ENCODE measurements at places on chromosomes 2 and 18.
A peak's percentile ranks its signal among the peaks of the same experiment; 100 is the strongest.

GRCh38 chr2:40103163-40103562 is 324.1 kb upstream of the THUMPD2 start:
- DNase-seq = no peak

DNA sequence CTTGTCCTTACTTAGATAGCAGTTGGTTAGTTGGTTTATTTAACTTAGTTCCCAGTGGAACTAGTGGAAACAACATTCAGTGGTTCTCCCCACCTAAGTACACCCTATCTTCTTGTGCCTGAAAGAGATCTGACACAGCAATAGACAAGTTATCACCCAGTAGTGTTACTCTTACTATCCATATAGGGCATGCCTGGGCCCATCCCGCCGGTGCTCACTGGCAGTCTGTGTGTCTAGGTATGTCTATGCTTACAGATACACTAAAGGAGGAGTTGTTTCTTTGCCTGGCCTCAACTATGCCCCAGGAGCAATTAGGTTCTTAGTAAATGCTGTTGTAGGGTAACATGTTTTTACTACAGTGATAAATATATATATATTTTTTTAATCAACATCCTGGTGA is 12.0 kb upstream of the NRP2 start:
- DNase-seq = no peak

DNA sequence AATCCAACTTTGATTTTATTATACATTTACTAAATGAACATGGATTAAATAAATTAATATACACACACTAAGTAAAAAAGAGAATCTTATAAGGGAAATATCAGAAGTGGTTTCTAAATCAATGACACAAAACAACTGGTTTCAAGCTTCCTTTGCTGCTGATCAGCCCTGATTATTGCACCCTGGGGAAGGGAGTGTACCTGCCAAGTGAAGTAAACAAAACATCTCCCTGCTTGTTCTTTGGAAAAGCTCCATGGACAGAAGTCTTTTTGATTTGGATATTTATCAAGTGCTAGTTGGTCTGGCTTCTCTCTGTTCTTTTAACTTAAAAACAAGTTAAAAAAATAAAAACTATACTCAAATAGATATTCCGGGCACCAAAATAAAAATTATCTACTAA is 190.1 kb downstream of the PDE11A start:
- no peak for DNase-seq

- DNase-seq = no peak
These were observed 11.0 kb upstream of the HK2 start for GRCh38 chr2:74822771-74823566.

- no peak for DNase-seq
These were observed 128.4 kb upstream of the CBLN2 start for GRCh38 chr18:72672364-72673184.

- DNase-seq = no peak
These were observed 136.8 kb upstream of the OTOS start for GRCh38 chr2:240277073-240277806.

DNA sequence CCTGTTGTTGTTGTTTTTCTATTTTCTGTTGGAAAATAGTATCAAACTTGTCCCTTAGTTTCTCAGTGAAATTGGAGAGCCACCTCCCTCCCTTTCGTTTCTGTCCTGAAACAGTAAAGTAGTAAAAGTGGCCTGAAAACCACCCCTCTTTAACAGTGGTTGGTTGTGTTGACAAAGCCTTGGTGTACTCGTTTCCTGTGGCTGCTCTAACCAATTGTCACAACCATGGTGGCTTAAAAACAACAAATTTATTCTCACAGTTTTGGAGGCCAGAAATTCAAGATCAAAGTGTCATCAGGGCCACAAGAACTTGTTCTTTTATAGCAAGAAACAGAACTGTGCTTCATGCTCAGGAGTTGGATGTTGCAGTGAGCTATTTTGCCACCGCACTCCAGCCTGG is 4.0 kb upstream of the DYSF start:
- DNase-seq = no peak

GRCh38 chr2:43349904-43350303 is 123.5 kb upstream of the ZFP36L2 start:
- DNase-seq = no peak

GRCh38 chr2:187194049-187194448 is 254.0 kb downstream of the CALCRL start:
- DNase-seq = no peak

DNA sequence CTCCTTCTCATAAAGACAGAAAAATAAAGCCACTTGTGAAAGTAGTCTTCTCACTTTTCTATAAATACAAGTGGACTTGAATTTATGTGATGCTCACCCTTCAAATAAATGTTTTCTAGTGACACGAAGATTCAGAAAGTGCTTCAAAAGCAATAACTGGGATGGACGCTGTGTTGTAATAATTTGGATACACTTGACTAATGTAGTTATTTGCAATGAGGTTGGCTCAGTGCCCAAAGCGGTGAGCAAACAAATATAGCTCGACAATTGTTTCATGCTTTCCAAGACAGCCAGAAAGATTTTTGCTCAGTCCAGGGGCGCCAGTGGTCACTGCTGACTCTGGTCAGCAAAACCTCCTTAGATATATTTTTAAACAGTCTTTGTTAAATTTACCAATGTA is 278.6 kb upstream of the KLHL14 start:
- no peak for DNase-seq

GRCh38 chr2:189865826-189866225 is 81.6 kb downstream of the PMS1 start:
- no peak for DNase-seq

GRCh38 chr2:54535599-54536195 is 79.6 kb downstream of the SPTBN1 start:
- DNase-seq = no peak

GRCh38 chr2:23549051-23549450 is 164.1 kb downstream of the KLHL29 start:
- no peak for DNase-seq

GRCh38 chr18:46910856-46911255 is 6.5 kb downstream of the PIAS2 start:
- DNase-seq = no peak

DNA sequence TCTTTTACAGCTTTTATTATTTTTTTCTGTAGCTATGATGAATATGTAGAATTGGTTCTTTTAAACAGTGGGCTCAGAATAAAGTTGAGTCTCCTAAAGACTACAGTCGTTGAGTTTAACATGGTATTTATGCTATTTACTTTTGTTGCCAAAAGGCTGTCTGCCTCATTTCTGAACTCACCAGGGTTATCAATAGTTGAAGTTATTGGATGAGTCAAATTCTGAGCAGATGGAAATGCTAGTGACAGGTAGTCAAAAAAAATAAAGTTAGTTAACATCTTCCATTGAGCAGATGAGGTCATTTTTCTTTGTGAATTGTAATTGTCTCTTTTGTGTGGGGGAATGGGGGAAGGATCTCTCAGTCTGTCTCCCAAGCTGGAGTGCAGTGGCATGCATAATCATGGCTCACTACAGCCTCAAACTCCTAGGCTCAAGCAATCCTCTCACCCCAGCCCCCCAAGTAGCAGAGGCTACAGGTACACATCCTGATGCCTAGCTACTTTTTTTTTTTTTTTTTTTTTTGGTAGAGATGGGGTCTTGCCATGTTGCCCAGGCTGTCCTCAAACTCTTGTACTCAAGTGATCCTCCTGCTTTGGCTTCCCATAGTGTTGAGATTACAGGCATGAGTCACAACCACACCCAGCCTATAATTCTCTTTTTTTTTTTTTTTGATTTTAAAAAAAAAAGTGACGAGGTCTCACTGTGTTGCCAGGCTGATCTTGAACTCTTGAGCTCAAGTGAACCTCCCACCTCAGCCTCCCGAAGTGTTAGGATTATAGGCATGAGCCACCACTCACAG is 8.9 kb downstream of the PAPOLG start:
- DNase-seq = no peak

GRCh38 chr2:107984707-107985106 is 1.6 kb upstream of the SLC5A7 start:
- no peak for DNase-seq

DNA sequence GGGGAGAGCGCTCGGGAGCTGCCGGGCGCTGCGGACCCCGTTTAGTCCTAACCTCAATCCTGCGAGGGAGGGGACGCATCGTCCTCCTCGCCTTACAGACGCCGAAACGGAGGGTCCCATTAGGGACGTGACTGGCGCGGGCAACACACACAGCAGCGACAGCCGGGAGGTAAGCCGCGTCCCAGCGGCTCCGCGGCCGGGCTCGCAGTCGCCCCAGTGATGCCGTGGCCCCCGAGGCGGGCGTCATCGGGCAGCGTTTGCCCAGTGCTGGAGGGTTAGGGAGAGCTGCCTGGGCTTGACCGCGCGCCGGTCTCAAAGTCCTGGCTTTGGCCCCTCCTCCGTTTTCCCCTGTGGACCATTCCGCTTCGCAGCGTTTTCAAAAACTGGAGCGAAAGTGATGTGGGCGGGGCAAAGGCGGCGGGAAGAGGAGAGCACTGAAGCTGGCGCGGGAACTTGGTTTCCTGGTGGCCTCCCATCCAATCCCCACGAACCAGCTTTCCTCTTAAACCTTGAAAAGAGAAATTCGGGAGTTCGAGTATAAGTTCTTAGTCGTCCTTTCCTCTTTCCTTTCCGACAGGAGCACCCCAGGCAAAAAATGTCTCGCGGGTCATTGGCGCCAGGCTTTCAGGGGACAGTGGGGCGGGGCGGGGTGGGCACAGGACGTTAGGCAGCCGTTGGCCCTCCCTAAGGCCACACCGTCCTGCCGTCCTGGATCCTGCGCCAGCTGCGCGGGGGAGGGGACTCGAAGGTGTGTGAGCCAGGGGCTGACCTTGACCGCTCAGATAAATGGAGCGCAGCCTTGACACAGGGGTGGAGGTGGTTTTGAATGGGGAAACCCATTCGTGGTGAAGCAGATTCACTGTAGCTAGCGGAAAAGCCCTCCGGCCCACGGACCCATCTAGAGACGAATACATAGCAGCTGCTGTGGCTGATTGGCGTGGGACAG is 821 bp downstream of the TYMS start:
- peak; percentile 93 for DNase-seq
